Mammary epithelial cell (primary cell): ENCODE measurements at places on chromosomes 7 and 10. TPM values are rescaled to one million over a fixed set of nuclear protein-coding genes. Genes with fewer than 3 reads are reported as not detected.
A peak's percentile ranks its signal among the peaks of the same experiment; 100 is the strongest.

GRCh38 chr7:53191191-53191695, 155.8 kb downstream of the POM121L12 start:
- DNase-seq: no peak

DNA sequence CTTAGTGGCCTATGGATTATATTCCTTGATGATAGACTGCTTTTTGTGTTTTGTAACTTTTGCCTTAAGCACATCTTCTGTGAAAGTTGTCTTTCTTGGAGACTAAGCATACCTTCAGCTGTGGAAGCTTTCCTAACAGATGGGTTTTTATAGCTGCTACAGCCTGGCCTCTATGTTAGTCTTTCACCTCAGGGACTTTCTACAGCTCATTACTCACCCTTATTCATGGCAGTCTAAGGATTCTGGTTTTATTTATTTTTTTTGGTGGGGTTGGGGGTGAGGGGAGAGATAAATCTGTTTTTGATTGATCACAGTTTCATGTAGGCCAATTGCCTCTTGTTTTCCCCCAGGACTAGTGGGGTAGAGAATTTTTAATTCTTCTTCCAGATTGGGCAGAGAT, 219.9 kb downstream of the DKK1 start:
- DNase-seq: peak; percentile 28

Gene CCDC172
- polyA plus RNA-seq: not detected

GRCh38 chr10:84077768-84078167, 61.5 kb upstream of the GHITM start:
- DNase-seq: no peak

- DNase-seq: peak; percentile 19
Observed at GRCh38 chr10:76403912-76404311, 972.5 kb downstream of the LRMDA start.

Gene ACSM6
- polyA plus RNA-seq: not detected

DNA sequence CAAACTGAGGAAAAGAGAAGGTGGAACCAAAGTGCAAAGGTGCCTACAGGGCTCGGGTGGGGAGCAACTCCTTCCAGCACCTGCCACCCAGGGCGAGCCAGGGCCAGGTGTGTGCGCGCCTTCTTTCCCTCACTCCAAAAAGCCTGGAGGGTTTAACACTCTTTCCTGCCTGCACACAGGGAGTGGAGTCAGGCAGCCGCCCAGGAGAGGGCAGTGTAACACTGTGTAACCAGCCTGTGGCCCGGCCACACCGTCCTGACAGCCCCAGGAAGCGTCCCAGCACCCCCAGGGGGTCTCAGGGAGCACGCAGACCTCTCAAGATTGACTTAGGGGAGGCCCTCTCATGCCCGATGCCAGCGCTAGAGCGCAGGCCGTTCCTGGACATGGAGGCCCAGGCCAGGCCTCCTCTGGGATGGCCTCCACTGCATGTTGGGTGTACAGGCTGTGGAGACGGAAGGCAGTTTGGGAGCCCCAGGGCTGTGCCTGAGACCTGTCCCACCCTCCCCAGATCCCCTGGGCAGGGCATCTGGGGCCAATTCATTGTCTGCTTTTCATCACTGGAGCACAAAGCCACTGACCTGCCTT, 13.4 kb downstream of the BRI3 start:
- peak; percentile 54 for DNase-seq

Gene ZNF365
- polyA plus RNA-seq: 7.1 TPM

Gene KEL
- polyA plus RNA-seq: 0.14 TPM

DNA sequence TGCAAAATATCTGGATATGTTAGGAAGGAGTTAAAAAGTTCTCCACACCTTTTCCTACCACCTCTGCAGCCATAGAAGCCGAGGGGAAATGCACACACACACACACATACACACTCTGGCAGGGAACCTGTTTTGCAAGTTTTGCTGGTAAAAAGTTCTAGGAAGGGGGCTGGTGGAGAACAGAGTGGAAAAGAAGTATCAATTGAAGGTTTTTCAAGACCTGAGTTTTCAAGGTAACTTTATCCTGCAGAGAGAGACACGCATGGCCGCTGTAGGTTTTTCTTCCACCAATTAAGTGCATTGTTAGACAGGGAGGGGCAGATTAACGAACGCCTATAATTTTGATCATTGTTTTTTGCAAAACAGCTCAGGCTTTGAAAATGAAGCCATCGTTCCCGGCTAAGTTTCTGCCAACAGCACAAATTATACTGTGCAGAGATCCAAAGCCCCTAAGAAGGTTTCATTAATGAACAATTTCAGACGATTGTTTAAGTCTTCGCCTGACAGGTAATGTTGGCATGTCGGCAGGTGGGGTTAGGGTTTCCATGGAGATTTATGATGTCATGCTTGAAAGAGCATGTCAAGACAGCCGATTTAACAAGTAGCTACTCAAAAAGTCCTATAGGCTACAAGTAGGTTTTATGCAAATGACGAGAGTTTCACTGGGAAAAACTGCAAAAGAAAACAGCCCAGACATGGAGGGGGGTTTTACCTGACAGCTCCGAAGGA, 29.7 kb downstream of the KIAA1217 start:
- DNase-seq: peak; percentile 91

Gene OGDHL
- 0.53 TPM for polyA plus RNA-seq

Gene BUB3
- polyA plus RNA-seq: 237 TPM

DNA sequence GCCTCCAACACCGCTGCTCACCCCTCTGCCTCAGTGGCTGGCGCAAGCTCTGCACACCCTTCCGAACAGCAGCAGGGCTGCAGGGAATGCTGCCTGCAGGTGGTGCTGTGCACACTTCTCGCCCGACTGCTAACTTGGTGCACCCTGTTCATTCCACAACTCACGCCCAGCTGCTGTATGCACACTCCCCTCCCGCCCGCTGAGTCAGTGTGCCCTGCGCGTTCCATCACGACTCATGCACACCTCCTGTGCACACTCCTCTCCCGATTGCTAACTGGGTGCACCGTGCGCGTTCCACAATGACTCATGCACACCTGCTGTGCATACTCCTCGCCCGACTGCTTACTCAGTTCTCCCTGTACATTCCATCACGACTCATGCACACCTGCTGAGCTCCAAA, 21.5 kb downstream of the ADARB2 start:
- DNase-seq: peak; percentile 12

GRCh38 chr10:34205452-34205851, 609.6 kb downstream of the PARD3 start:
- no peak for DNase-seq

Gene GPR26
- not detected for polyA plus RNA-seq

- peak; percentile 74 for DNase-seq
Observed at GRCh38 chr7:34357068-34357467, 300.9 kb upstream of the NPSR1 start.

DNA sequence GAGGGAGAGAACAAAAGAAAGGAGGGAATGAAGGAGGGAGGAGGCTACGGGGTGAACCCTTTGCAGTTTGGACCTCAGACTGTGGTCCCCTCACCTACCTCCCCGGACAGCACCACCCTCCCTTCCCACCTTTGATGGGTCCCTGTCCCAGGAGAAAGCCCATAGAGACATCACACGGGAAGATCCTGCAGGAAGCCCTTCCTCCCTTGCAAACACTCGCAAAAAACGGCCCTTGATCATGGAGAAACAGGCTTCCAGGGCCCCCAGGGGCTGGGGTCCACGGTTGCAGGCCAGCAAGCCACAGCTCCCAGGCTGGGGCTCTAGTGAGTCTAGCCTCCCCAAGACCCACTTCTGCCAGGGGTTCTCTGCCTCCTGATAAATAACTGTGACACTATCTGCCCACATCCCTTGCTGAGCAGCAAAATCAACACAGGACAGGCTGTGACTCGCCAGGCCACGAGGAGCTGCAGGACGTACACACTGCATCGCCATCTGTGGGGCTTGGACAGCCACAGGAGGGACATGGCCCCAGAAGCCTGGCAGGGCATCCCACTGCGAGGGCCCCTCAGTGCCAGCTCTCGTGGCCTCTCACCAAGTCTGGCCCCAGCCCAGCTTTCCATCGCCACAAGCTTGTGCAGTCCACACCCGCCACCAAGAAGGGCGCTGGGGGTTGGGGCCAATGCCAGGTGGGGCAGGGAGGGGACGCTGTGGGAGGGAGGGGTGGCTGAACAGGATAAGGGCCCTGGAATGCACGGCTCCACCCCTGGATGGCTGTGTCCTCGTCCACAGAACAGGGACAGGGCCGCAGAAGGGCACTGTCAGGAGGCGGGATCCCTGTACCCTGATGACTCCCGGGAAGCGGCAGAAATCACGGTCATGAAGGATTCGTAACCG, 34.2 kb downstream of the PDGFA start:
- peak; percentile 60 for DNase-seq

GRCh38 chr10:132388891-132389432, 8.0 kb upstream of the PWWP2B start:
- DNase-seq: no peak

DNA sequence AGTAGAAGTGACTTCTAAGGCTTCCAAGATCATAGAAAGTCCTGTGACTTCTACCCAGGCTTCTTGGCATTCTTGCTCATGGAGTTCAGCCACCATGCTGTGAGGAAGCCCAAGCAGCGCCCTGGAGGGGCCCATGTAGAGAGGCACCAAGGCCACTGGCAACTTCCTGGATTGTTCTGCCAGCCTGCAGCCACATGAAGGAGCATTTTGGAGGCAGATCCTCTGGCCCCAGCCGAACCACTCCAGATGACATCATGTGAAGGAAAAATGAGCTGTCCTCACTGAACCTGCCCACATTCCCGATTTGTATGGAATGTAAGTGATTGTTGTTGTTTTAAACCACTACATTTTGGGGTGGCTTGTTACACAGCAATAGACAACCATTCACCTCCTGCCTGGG, 51.5 kb upstream of the MNX1 start:
- no peak for DNase-seq

DNA sequence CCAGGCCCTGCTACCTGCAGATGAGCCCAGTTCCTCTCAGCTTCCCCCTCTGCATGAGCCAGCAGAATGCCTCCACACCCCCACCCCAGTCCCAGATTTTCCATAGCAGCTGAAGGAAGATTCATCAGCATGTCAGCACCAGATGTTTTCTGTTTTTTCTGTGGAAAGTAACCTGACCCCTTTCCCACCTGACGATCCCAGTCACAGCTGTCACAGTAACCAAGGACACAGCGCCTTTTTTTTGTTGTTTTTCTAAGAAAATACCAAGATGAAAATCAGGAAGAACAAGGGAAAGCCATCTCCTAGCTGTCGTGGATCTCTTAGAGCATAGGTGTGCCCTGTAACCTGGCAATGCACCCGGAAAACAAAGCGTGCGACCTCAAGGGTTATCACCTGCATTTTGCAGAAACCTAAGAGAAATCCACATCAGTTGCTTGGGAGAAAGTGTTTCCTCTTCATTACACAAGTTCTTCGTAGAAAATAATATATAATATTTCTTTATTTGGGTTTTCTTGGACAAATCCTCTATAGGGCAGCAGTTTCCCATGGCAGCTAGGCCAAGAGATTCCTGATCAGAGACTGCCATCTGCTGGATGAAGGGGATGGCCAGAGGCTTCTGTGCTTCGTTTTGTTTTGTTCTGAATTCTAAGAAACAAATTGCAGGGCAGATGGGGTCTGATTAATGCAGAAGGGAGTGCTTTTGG, 401.9 kb downstream of the TNS3 start:
- peak; percentile 29 for DNase-seq

DNA sequence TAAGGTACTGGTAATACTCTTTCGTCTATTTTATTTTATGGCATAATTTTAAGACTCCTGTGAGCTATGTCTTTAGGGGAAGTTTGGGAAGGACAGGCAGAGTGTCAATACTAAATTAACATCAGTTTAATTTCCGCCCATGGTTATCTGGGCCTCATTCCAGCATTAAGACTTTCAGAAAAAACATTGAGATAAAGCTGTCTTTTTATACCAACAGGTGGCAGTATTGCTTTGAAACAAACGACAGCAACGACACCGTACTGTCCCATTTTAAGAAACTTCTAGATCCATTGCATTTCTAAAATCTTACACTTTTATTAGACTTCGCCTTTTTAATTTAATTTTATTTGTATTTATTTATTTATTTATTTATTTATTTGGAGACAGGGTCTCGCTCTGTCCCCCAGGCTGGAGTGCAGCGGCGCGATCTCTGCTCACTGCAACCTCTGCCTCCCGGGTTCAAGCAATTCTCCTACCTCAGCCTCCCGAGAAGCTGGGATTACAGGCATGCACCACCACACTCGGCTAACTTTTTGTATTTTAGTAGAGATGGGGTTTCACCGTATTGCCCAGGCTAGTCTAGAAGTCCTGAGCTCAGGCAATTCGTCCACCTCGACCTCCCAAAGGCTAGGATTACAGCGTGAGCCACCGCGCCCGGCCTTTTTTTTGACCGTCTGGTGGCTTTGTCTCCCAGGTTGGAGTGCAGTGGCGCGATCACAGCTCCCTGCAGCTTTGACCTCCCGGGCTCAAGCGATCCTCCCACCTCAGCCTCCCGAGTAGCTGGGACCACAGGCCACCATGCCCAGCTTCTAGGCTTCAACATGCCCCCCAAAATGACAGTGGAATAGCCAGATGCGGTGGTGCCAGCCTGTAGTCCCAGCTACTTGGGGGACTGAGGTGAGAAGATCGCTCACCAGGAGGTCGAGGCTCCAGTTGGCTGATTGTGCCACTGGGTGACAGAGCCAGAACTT, 78.7 kb upstream of the C1GALT1 start:
- peak; percentile 58 for DNase-seq

Gene SPRN
- 0.37 TPM for polyA plus RNA-seq

GRCh38 chr10:101850749-101851148, 7.1 kb upstream of the KCNIP2 start:
- no peak for DNase-seq

Gene TFEC
- not detected for polyA plus RNA-seq

DNA sequence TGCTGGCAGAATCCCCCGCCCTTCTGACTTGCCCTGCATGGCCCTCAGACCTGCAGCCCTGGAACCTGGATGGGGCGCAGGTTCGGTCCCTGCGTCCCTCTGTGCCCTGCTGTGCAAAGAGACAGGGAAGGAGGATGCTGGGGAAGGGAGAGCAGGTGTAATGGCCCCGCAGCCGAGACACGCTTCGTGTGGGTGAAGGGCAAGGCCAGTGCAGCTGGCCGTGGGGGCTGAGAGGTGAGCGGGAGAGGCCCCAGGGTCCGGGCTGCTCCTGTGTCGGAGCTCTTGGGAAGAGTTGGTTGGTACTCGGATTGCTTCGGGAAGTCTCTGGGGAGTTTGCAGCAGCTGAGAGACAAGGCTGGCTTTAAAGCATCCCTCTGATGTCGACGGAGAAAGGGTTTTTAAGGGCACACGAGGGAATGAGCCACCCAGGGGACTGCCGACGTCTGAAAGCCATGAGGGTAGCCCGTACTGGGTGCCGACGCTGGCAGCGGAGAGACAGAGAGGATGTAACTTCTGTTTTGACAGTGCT, 6.5 kb downstream of the ELFN1 start:
- no peak for DNase-seq

- DNase-seq: no peak
Observed at GRCh38 chr7:131637859-131638258, 81.4 kb upstream of the PODXL start.
